ENCODE measurements at places on chromosomes 6 and 20.

DNA sequence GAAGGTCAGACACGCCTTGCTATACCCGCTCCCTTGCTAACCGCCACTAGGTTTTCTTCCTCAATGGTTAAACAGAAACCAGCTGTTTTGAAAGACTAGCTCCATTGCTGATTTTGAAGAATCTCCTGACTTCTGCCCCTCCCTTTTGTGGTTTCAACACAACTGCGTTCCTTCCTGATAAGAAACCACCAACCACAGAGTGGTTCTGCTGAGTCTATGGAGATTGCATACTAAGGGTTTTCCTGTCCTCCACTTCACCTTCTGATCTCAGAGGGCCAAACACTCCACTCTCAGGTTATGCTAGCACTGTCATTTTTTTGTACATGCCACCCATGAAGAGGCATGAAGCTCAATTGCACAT, 207.9 kb downstream of the MYLK4 start:
- peak; percentile 87 for DNase-seq

- no peak for DNase-seq
Observed at GRCh38 chr6:65938000-65938399, 231.0 kb upstream of the EYS start.

GRCh38 chr20:33843854-33844253, 32.7 kb downstream of the CHMP4B start:
- DNase-seq: peak; percentile 15

GRCh38 chr6:15953152-15953880, 175.6 kb upstream of the MYLIP start:
- no peak for DNase-seq

DNA sequence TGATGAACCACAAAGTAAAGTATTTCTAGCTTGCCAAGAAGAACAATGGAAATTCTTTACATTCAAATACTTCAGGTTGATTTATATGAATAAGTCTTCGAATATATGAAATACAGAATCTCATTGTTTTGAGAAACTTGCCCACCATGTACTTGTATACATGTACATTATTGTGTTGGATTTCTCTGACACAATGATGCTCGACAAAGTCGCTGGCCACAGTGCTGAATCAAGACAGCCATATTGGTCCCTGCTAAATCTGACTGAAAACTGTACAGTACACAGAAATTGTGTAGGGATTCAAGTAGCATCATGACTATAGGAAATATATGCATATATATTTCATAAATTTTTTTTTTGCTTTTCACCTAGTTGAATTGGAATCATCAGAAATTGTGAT, 13.1 kb upstream of the LIN28B start:
- no peak for DNase-seq

GRCh38 chr6:30759575-30760239, 15.4 kb upstream of the IER3 start:
- DNase-seq: no peak

DNA sequence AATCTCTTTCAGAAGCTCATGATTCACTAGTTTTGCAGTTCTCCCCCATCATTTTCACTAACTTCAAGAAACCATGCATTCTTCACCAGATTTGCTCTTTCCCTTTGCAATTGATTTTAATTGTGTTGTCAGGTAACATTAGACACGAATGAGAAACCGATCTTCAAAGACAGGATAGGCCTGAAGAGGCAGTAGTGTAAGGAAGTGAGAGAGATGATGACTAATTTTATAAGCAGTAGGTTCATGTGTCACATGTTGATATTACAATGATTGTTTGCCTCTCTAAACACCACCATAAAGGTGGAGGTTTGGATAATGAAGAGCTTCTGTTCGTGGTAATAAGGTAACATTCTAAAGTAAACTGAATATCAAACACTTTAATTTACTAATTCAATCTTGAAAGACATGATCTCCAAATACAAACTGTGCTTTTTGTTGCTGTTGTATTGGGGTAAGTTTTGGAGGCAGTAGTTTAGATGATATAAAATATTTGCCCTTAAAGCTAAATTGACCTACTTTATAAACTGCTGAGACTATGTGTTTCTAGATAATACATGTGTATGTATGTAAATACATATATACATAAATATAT, 207.2 kb downstream of the PHACTR1 start:
- DNase-seq: no peak
